ENCODE measurements at places on chromosomes 16 and 17.

DNA sequence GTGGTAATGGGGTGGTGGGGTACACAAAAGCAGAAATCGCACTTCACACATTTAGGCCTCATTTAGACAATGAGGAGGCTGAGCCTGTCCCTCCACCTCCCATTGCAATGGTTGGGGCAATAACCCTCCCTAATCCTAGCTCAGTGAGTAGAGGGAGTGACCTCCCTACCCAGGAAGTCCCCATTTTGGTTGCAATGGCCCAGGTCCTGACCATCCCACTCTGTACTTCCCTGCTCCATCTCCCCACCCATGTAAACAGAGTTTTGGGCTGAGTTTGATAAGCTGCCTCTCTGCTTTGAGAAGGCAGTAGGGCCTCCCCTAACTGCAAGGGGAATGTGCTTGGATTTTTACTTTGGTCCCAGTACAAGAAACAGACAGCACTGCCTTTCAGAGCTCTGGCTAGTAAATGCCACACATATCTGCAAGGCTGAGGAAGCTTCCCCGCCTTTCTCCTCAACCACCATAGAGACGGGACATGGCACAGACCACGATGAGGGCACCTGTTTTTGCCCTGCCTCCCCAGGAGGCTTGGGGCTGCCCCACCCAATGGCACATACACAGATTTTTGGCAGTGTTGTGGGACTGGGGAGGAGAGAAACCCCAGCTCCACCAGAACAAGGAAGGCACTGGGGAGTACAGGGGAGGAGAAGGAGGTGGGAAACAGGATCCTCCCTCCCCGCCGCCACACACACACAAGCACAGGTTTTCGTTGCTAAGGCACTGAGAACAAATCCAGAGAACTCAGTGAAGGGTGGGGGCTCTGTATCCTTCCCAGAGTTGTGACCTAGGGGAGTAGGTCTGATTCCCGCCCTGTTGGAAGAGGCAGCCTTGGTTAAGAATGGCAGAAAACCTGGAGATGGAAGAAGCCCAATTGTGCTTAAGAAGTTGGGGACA, 7.3 kb downstream of the VAT1 start:
- no peak for DNase-seq

DNA sequence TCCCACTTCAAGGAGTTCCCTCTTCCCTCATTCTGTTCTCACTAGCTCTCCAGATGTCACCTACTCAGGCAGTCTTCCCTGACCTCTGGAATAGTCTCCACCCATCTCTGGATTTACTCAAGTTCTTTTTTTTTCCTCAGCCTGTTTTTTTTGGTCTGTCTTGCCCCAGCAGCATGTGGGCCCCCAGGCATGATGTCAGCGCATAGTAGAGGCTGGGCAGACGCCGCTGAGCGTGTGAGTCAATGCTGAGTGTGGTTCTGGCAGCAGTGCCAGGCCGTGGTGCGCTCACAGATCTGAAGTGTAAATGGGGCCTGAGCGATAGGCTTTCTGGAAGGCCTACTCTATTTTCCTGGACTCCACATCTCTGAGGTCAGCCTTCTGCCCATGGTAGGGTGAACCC, 2.7 kb upstream of the KCNJ18 start:
- DNase-seq, result no peak

GRCh38 chr16:72197545-72197944, 25.6 kb upstream of the PMFBP1 start:
- DNase-seq, result no peak

DNA sequence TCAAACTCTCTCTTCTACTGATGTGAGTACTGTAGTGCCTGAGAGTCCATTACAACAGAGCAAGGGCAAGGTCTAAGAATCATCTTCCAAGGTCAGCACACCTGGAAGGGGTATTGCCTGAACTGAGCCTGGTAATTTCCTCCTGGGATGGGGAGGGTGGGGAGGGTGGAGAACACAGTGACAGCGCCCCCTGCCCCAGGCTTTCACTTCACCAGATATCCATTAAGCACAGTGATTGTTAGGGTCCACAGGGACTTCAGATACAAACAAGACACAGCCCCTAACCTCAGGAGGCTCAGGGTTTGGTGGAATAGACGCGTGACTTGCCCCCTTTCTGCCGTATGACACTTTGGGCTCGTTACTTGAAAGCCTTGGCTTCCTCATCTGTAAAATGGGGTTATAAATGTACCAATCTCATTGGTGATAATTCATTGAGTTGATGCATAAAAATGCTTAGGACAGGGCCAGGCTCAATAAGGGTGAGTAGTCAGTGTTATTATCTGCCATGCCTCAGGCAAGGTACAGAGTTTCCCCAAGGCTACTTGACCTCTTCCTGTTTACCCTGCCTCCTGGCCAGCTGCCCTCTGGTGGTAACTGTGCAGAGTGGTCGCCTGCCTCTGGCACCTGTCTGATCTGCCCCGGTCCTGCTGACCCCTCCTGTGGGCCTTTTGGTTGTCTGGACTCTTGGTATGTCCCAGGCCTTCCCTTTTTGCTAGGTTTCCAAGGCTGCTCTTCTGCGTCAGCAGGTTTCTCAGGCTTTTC, 13.1 kb upstream of the BRD7 start:
- DNase-seq, result no peak

- DNase-seq, result no peak
Measured at GRCh38 chr16:24721830-24722238, 7.6 kb upstream of the TNRC6A start.

DNA sequence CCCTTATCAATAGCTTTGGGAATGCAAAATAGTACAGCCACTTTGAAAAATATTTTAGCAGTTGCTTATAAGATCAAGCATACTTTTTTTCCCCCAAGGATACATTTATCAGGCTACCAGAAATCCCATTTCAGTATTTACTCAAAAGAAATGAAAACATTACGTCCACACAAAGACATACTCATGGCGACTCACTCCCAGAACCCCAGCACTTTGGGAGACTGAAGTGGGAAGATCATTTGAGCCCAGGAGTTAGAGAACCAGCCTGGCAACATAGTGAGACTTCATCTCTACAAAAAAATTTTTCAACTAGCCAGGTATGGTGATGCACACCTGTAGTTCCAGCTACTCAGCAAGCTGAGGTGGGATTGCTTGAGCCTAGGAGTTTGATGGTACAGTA, 5.9 kb downstream of the SKA2 start:
- DNase-seq, result no peak

GRCh38 chr17:82346342-82347300, 12.4 kb upstream of the TEX19 start:
- no peak for DNase-seq

- DNase-seq, result no peak
Measured at GRCh38 chr17:63751806-63752205, 10.2 kb upstream of the STRADA start.

GRCh38 chr17:34378664-34379101, 15.7 kb upstream of the CCL1 start:
- no peak for DNase-seq

- DNase-seq, result no peak
Measured at GRCh38 chr17:78132084-78132676, 1.6 kb downstream of the TMC8 start.

DNA sequence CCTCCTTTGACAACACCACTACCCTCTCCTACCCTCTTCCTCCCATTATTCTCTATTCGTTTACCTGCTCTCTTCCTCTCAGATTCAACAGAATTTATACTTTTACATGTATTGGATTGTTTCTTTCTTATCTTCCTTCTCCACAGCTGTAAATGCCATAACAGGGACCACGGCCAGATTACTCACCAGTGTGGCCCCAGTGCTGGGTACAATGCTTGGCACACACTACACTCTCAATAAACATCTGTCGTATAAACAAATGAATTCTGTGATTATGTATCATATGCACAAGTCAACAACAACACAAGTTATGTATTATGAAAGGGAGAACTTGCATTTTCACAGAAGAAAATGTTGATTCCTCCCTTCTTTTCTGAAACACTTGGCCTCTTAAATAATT, 20.0 kb downstream of the AARSD1 start:
- DNase-seq, result no peak

- DNase-seq, result no peak
Measured at GRCh38 chr17:5619088-5619740, 34.9 kb upstream of the NLRP1 start.

- no peak for DNase-seq
Measured at GRCh38 chr16:80197741-80198201, 343.0 kb upstream of the DYNLRB2 start.

DNA sequence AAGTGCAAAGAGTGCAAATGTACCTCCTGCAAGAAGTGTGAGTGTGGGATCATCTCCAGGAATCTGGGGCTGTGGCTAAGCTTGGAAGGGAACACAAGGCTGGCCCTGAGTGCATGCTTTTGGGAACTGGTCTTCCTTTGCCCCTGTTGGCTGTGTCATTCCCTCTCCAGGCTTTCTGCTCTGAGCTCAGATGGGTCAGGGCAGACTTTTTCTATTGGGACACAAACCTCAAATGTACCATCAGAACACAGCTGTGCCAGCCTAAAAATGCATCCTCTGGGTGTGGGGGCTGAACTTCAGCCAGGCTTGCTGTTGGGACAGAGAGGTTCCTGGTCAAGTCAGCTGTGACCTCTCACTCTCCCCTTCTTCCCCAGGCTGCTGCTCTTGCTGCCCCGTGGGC, 914 bp downstream of the MT1B start:
- no peak for DNase-seq

DNA sequence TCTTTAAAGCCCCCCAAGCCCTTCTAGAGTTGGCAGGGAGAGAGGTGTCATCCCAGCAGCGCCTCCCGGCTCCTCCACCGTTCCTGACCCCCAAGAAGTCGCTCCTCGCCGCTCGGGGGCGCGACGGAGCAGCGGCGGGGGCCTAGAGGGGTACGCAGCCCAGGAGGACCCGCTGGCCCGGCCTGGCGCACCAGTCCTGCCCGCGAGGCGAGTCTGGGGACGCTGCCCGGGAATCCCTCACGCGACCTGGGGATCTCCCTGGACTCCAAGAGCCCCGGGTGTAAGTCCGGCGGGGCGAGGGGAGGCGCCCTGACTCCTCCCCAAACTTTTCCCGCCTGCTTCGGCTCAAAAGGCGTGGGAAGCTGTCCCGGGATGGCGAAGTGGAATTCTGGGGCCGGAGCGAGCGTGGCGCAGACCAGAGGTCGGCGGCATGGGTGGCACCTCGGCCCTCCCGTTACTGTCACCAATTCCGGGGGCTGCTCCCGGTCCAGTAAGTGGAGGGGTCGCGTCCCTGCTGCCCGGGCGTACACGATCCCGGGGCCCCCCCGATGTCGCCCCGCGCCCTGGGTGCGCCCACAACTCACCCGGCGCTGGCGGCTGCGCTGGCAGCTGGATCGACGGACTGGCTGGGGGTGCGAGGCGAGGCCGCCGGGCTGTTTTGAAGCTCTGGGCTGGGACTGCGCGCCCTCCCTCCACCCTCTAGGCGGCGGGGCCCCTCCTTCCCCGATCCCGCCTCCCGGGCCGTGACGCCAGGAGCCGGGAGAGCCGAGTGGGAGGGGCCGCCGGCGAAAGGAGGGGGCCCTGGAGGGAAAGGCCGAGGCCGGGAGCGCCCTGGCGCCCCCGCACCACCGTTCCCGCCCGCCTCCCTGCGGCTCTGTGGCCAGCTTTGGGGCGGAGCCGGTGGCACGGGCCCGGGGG, at the start of gene EMP2:
EMP2 (minus strand) TSS at position 634 of the 918 bp plus-strand sequence. CDS start 32,981 bp downstream, outside the sequence.
- no peak for DNase-seq

DNA sequence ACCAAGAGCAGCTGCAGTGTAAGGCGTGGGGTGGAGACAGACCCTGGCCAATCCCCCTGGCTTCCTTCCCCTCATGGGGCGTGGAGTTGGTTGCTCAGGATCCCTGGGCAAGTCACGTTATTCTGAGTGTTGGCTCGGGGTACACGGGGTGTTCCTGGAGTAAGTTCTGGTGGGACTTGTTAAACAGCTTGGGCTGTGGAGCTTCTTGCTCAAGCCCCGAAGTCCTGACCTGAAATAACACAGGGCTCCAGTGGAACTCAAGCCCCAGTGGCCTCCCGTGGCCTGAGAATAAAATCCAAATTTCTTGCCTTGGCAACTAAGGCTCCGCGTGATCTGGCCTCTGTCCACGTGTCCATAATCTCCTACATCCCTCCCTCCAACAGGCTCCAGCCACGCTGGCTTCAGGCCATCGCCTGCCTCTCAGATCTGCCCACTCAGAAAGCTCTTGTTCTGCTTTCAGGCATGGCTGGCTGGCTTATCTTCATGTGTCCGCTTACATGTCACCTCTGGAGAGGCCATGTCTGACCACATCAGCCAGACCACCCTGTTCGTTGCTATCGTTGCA, 49.3 kb upstream of the BCO1 start:
- no peak for DNase-seq

GRCh38 chr17:47895856-47896671, at the start of gene SP2:
Gene SP2 (plus strand): TSS chr17:47896236. CDS start chr17:47896287, 51 bp downstream.
- peak; percentile 100 for DNase-seq

Data from NCI-H2081 treated with DMSO at 0.1 percent for 48 hours (cell line).